CD8-positive, alpha-beta memory T cell (primary cell): ENCODE measurements at places on chromosomes 1 and 21. TPM values are rescaled to one million over a fixed set of nuclear protein-coding genes. Genes with fewer than 3 reads are reported as not detected.

The OVAAL gene
- polyA plus RNA-seq, result not detected

The S100A12 gene
- polyA plus RNA-seq, result not detected

The CD1C gene
- polyA plus RNA-seq, result not detected

The CNTN2 gene
- polyA plus RNA-seq, result not detected

The SYDE2 gene
- 1.7 TPM for polyA plus RNA-seq

The ZNF683 gene
- polyA plus RNA-seq, result 205 TPM

The EXO1 gene
- polyA plus RNA-seq, result 0.49 TPM

The UQCRH gene
- polyA plus RNA-seq, result 278 TPM

GRCh38 chr1:55337801-55338447 is 122.8 kb upstream of the USP24 start:
- DNase-seq, result no peak

DNA sequence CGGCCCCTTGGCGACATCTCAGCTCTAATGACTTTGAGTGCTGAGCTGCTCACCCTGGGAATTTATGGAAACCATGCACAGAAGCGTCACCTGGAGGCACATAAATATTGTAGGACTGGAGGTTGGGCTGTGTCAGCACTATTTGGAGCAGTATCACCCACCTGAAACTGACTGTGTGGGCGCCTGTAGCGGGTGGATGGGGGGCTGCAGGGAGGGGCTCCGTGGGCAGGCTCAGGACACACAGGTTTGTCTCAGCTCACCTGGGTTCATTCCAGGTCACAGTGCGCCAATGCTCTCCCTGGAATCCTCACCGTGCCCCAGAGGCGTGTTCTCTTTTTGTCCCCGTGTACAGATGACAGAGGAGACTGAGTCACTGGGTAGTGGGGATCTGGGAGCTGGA is 74.8 kb upstream of the ACTL8 start:
- DNase-seq, result no peak

GRCh38 chr1:20115479-20115878 is 3.9 kb downstream of the PLA2G2D start:
- DNase-seq, result no peak

GRCh38 chr1:116573431-116574095 is 2.7 kb upstream of the CD58 start:
- DNase-seq, result no peak

- no peak for DNase-seq
Observed at GRCh38 chr1:162997499-162998285, 71.5 kb upstream of the RGS4 start.

DNA sequence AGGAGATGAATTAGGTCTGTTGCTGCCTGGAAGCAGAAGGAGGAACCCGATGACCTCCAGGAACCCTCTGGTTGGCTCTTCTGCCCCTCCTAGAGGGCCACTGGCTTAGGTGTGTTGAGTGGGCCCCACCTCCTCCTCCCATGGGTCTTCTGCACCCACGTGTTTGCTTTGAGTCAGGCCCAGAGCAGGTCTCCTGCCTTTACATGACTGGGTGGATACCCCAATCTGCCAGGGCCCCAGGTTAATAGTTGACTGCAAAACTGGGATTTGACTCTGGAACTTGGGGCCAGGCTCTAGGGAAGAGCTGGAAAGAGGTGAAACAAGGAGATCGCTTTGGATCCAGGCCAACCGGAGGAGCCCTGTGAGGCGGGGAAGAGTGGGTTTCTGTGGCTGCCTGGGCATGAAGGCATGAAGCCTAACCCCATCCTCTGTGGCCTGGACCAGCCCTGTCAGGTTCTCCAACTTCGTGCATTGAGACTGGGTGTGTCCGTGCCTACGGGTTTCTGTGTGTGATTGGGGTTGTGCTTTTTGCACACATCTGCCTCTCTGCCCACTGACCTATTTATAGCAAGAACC is 7.8 kb upstream of the LAD1 start:
- DNase-seq, result no peak

GRCh38 chr1:110961902-110962301 is 1.8 kb downstream of the LRIF1 start:
- DNase-seq, result no peak

DNA sequence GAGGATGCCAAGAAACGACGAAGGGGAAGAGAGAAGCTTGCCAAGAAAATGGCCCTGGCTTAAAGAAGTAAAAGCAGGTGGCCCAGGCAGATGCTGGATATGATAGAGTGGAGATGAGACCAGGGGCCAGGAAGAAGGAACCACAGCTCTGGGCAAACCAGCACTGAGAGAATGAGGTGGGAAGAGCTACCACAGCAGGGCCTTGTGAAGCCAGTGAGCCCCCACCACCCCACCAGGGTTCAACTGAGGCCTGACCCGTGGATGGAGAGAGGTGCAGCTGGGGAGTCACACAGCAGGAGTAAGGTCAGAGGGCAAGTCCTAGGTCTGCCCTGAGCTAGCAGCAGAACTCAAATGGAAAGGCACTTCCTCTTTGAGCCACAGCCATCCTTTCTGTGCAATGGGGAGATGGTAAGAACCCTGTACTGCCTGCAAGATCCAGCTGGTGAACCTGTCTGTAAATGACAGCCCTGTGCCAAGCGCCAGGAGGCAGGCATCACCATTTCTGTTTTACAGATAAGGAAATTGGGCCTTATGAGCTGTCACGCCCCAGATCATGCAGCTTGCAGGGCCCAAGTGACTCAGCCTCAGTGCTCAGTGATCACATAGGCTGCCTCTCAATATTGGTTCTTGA is 8.5 kb downstream of the SH3BGRL3 start:
- peak; percentile 73 for DNase-seq

- no peak for DNase-seq
Observed at GRCh38 chr1:154442006-154442740, 37.0 kb downstream of the IL6R start.

DNA sequence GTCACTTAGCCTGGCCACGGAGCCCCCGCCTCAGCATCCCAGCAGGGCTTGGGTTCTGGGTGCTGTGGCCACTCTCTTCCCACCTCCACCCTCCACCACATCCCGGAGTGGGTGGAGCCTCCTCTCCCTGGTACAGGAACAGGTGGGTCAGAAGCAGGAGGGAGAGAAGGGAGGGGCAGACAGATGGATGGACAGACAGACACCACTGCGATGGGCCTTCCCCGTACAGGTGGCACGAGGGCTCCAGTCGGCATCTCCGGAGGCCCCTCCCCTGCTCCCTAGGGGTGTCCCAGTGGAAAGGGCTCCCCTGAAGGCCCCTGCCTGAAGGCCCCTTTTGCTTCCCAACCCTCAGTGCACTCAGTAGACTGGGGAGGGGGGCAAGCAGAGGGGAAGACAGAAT is 96.9 kb upstream of the TARDBP start:
- DNase-seq, result no peak

DNA sequence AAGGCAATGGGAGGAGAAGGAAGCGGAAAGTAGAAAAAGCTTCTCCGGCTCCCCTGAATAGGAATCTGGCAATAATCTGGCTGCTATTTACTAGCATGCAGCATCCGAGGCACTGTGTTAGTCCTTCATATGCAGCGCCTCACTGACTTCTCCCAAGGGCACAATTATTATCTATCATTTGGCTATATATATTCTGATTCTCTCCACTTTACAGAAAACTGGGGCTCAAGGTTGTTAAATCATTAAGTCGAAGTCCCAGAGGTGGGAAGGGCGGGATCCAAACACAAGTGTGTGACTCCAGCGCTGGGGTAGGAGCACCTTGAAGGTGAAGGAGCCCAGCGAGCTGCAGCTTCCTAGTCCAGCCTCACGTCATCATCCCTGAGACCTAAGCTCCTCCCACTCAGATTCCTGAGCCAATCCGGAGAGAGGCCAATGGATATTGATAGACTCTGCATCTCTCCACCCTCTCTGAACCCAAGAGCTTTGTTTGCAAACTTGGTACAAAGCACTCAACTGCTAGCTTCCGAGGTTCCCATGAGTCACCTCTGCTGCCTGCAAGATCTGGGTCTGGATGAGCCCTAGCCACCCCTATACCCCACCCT is 16.6 kb upstream of the EYA3 start:
- DNase-seq, result no peak
